Cardiac septum (tissue), 1 donor: ENCODE measurements at places on chromosomes 3 and 15. TPM values are rescaled to one million over a fixed set of nuclear protein-coding genes. Genes with fewer than 3 reads are reported as not detected.

The UROC1 gene
- total RNA-seq, result not detected

- no peak for DNase-seq
These were observed 41.6 kb upstream of the CNOT10 start for GRCh38 chr3:32643354-32643753.

DNA sequence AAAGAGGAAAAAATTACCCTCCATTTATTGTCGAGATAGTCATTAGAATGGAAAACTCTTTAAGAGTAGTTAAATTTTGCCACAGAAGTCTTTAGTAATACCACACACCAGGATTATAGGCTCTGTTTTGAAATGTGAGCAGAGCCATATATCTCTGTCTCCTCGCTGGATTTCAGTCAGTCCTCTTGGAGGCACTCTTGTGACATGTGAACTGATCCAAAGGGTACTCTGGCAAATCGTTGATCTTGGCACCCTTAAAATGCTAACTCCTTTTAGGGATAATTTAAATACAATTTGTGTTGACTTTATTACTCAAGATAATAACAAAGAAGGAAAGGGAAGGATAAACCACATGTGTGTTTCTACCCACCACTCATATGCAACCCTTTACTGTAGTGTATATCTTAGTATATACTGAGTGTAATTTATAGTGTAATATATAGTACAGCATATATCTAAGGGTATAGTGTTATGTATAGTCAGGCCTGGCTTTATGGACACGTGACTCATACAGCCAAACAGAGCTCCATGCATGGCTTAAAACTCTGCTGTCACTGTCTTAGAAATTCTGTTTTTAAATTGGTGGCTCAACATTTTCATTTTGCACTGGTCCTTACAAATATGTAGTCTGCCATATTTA, 12.3 kb upstream of the KPNA4 start:
- no peak for DNase-seq

The ATP8B4 gene
- 3.1 TPM for total RNA-seq

- no peak for DNase-seq
These were observed 247.4 kb upstream of the TPM1 start for GRCh38 chr15:62795171-62795570.
